H1 (cell line): ENCODE measurements at places on chromosomes 4 and X.

DNA sequence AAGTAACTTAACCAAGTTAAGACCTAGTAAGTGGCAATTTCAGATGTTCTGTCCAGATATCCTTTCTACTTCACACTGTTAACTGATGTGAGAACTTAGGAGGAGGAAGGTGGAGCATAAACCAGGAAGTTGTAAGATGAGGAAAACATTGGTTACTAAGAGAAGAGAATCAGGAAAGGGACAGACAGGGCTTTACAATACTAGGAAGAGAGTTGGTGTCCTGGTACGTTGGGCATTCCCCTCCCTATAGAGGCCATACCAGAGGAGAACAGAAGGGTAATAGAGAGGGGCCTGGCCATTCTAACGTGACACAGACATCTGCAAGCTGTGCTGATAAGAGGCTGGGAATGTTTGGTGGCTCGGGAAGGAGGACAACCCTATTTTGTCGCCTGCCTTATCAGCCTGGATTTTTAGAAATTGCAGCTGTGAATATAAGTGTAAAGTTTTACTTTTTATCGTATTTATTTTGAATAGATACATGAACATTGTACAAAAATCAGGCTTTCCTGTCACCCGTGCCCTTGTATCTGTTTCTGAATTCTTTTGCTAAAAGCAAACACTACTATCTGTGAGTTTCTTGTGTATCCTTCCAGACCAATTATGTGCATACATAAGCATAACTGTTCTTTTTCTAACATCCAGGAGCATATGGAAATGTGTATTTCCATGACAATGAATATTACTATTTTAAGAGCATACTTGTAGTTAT, 53.5 kb upstream of the HPRT1 start:
- DNase-seq = no peak

DNA sequence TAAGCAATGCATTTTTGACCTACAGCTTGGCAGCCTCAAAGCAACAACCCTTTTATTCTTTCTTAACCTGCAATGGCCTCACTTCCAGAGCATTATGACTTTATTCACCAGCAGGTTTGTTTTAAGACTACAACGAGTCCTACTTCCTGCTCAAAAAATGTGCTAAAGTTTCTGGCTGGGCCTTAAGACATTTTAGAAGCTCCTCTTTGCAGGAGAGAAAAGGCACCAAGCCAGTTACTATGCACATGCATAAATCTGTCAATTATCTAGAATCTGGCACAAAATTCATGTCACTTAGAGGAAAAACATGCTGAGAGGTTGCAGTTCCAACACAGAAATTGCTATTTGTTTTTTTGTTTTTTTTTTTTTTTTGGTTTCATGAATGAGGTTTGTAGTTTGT, 223.0 kb upstream of the EPHA5 start:
- no peak for DNase-seq

DNA sequence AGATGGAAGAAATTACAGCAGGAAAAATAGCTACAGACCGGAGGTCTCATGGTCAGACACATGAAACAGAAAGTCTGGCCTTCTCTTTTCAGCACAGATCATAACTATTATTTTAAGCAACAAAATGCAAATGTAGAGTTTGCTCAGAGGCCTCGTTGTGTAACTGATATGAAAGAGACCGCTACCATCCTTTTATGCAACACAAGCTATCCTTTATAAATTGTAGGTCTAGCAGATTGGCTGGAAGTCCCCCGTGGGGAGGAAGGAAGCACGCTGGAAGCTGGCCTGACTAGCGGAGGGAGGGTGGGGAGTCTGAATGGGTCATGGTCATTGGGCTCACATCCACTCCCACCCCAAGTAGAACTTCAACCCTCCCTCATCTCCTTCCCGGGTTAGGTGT, 27.7 kb downstream of the DMP1 start:
- no peak for DNase-seq

DNA sequence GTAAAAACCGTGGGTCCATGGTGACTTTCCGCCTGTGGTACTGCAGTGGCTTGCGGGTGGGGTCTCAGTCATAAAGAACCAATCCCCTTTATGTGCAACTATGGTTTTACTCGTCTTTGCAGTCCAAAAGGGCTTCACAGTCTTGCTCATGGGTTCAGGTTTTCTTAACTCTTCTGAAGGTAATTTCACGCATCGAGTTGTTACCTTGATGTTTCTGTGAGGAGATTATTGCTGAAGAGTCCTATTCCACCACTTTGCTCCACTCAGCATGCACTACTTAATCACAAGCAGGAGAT, 41.5 kb downstream of the F8 start:
- DNase-seq = no peak

- DNase-seq = no peak
Observed at GRCh38 chr4:185254434-185254833, 45.0 kb downstream of the SNX25 start.

DNA sequence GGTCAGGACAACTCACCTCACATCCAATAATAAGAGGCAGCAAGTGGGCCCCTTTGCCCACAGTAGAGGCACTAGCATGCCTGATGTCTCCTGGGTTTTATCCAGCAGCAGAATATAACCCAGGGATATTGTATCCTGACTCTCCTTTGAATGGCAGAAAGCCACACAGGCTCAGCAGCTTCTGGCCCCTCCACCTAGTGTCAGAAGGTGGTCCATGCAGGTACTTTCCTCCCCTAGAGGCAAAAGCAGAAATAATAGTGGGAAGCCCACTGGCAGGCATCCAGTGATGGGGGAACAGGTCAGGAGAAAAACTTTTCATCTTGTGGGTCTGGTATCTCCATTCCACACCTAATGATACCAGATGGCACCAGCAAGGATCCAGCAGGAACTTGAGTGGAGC, 75.5 kb upstream of the IRS4 start:
- DNase-seq = no peak

DNA sequence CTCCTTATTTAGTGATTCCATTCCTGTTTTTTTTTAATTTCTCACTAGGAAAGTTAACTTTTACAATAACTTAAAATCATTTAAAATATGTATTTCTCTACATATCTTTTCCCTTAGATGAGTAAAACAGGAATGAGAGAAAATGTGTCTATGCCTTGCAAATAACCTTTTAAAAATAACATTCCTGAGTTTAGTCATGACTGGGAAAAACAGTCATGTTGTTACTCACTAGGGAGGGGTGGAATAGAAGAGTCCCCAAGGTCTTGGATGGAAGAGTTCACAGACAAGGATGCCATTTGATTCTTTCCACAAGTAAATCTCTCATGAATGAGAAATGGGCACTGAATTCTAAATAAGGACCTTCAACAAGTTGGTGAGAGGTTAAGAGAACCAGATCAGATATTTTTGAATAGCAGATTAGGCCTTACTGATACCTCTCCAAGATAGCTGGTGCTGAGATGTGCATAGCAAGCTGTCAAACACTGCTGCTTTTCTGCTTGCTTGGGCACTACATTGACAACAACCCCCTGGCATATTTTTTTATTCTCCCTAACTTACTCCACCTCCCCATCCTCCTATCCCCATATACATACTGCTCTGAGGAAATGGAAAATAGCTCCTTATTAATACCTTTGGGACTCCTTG, 25.1 kb downstream of the UGDH start:
- DNase-seq = no peak

DNA sequence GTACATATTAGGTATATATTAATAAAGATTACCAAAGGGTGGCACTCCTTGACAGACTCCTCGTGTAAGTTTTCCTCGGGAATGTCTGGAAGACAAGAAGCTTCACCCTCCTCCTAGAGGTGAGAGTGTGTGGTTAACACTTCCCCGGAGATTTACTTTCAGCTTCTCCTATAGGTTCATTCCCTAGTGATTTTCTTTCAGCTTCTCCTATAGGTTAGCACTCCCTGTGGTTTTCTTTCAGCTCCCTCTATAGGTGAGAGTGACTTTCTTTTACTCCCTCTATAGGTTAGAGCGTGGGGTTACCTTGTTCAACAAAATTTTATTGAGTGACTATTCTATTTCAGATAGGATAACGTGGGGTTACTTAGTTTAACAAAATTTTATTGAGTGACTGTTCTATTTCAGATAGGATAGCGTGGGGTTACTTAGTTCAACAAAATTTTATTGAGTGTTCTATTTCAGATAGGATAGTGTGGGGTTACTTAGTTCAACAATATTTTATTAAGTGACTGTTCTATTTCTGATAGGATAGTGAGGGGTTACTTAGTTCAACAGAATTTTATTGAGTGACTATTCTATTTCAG, 106.0 kb upstream of the PLAC1 start:
- no peak for DNase-seq

GRCh38 chr4:176841711-176842112, 49.0 kb upstream of the VEGFC start:
- no peak for DNase-seq

DNA sequence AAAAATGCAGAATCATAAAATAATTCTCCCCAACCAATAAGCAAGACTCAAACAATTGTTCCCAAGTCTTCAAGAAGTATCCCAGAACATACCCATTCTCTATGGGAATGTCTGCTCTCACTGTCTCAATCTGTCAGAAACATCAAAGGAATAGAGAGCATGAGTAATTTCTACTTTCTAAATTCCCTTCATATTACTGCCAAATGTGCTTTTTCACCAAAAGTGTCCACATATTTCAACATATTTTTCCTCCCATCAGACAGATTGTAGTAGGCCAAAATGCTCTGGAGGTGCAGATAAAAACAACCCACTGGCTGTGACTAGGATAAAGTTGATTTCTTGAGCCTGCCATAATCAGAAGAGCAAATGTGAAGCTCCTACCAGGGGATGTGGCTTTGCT, 692.0 kb upstream of the FAM241A start:
- no peak for DNase-seq

DNA sequence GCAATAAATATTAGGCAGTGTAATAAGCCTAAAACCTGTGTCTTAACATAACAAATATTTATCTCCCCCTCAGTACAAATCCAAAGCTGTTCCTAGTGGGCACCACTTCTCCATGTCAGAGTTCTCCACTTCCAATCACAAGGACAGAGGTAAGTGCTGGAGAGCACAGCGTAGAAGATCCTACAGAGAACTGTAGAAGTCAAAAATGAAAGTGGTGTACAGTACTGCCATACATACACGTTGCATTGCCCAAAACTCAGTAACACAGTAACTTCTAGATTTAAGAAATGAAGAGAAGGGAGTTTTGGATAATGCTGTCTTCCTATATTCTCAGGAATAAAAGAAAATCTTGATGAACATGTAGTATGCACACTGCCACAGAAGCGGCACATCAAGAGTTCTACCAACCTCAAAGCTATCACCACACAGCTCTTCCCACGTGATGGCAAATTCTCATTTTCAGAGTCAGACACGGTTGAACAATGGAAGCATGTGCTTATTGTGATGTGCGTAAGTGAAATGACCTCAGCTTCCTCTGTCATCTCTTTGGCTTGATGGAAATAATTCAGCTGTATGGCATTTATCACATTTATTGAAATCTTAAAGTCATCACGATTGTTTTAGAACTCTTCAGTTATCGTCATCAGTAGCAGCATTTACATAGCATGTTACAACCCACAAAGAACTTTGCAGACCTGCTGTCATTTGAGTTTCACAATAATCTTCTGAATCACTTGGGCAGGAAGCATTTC, 27.1 kb upstream of the SPANXN4 start:
- no peak for DNase-seq

DNA sequence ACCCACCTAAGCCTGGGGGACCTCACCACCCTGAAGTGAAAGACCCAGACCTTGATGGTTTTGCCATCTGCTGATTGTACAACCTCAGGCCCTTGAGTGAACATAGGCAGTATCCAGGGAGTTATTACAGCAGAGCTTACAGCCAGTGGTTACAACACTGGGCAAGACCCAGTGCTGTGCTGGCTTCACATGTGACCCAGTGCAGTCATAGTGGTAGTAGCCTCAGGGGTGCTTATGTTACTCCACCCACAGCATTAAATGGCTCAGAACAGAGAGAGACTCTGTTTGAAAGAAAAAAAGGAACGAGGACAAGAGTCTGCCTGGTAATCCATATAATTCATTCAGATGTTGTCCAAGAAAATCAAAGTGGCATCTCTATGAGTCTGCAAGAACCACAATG, 45.2 kb upstream of the DACH2 start:
- no peak for DNase-seq

DNA sequence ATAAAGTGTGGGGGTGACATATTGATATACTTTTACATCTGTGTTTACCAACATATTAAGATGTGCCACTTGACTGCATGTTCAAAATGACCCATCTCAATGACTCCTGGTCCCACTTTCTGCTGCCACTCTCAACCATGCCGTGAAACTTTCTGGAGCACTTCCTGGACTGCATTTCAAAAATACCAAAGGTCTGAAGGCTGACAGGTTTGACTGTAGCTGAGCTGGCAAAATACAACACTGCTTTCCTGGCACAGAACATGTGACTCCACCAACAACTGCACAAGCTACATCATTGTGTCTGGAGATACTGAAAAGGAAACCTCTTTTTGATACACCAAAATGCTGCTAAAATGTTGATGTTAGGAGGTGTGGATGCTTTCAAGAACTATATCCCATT, 184.8 kb downstream of the UNC5C start:
- DNase-seq = no peak

DNA sequence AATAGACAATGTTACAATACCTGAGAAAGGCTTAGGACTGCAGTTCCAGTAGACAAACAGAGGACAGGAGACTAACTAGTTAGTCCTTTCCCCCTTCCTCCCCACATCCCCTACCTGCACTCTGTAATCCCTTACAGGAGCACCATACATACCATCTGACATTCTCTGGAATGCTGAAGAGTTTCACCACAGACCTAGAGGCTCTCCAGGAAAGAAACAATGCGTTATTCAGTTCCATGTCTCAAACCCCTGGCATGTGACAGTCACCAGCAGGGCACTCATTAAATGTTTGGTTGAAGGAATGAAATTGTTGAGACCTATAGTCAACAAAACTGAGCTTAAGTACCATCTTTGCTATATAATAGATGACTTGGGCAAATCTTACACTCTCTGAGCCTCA, 100.2 kb upstream of the USP38 start:
- DNase-seq = no peak

GRCh38 chr4:38347251-38347650, 316.7 kb upstream of the KLF3 start:
- no peak for DNase-seq

GRCh38 chr4:98601708-98602107, 56.7 kb downstream of the TSPAN5 start:
- DNase-seq = no peak

GRCh38 chrX:1035206-1035605, 177.2 kb downstream of the CRLF2 start:
- no peak for DNase-seq

DNA sequence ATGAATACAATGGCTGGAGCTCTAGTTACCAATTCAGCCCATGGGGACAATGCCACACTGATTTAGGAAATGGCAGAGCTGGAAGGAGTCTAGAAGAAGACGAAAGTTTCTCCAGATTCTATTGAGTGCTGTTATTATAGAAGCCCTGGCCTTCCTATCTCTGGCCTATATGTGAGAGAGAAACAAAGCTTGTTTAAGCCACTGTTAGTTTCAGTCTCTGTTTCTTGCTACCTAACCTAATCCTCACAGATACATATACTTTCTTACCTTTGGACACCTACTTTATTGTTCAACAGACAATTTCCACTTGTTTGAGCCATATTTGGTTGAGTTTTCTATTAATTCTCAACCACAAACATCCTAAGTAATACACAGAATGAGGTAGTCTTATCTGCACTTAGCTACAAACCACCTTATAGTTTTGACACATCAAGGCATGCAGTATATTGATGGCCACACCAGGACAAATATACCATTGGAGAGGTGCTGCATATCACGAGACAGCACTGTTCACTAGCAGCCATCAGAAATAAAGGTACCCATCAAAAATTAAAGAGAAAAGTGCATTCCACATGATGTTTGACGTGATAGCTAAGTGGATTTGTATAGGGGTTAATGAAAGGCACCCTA, 190.2 kb downstream of the SMIM20 start:
- no peak for DNase-seq
